ENCODE measurements at places on chromosomes 6 and 20. TPM values are rescaled to one million over a fixed set of nuclear protein-coding genes. Genes with fewer than 3 reads are reported as not detected.

GRCh38 chr6:114030767-114031166 is 59.8 kb upstream of the HDAC2 start:
- DNase-seq = no peak

DNA sequence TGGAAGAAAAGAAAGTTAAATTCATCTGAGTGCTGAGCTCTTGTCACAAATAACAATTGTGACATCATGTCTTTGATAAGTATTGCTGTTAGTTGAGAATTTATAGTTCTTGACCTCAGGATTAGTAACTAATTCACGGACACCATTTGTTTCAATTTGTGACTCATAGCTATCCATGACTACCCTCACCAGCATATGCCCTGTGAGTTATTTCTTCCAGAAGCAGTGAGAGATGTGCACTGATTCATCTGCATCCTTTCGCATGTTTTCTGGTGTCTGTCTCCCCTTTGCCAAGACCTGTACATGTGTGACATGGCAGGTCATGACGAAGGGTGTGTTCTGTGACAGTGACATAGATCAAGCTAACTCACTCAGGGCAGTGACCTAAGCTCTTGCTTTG is 86.9 kb downstream of the SOBP start:
- no peak for DNase-seq

- no peak for DNase-seq
These were observed 53.6 kb downstream of the SCML4 start for GRCh38 chr6:107770541-107770940.

- DNase-seq = no peak
These were observed 37.3 kb downstream of the PREX1 start for GRCh38 chr20:48790473-48791003.

DNA sequence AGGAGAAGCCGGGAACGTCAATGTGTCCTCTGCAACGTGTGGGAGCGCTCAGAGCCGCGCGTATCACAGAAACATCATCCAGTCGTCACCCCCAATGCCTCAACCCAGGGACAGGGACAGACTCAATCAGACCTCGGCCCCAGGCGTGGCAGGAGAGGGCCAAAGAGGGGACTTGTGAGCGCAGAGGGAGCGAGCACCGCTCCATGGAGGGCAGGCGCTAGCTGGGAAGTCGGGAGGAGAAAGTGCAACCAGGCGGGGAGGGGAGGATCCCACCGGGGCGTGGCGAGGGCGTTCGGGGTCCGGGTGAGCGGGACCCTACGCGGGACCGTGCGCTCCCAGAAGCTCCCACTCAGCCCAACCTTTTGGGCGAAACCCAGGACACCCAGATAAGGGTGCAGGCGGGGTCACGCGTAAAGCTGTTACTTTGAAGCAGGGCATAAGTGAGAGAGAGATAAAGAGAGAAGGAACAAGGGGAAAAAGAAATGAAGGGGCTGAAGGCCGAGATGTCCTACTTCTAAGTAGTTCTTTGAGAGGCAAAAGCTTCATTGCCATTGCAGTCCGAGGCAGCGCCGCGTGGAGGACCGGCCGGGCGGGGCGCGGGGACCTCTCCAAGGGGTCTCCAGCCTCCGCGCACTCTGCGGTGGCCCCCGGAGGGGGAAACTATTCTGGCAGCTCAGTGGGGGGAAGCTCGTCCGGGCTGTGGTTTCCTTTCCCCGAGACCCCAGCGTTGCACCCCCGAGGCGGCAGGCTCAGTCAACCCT is 862 bp upstream of the SOBP start:
- no peak for DNase-seq

- no peak for DNase-seq
These were observed 3.8 kb downstream of the ADRM1 start for GRCh38 chr20:62306414-62307187.

DNA sequence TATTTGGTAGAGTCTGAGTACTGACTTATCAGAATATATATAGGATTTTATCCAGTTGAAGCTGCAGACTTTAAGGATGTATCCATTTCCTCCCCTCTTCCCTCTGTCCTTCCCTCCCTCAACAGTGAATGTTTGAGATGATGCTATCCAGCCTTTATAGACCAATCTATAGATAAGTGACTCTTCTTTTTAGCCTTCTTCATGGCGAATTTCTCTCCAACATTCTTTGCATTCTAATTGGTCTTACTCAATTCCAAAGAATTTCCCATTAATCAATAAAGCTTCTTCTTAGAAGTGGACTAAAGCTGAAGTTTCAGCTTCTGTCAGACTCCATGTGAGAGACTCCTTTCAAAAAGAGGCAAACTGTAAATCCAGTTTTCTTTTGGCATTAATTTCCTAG is 99.3 kb downstream of the AIG1 start:
- no peak for DNase-seq

Gene ANKRD6
- 38.0 TPM for polyA plus RNA-seq

- no peak for DNase-seq
These were observed 37.7 kb downstream of the C6orf132 start for GRCh38 chr6:42104804-42105125.

DNA sequence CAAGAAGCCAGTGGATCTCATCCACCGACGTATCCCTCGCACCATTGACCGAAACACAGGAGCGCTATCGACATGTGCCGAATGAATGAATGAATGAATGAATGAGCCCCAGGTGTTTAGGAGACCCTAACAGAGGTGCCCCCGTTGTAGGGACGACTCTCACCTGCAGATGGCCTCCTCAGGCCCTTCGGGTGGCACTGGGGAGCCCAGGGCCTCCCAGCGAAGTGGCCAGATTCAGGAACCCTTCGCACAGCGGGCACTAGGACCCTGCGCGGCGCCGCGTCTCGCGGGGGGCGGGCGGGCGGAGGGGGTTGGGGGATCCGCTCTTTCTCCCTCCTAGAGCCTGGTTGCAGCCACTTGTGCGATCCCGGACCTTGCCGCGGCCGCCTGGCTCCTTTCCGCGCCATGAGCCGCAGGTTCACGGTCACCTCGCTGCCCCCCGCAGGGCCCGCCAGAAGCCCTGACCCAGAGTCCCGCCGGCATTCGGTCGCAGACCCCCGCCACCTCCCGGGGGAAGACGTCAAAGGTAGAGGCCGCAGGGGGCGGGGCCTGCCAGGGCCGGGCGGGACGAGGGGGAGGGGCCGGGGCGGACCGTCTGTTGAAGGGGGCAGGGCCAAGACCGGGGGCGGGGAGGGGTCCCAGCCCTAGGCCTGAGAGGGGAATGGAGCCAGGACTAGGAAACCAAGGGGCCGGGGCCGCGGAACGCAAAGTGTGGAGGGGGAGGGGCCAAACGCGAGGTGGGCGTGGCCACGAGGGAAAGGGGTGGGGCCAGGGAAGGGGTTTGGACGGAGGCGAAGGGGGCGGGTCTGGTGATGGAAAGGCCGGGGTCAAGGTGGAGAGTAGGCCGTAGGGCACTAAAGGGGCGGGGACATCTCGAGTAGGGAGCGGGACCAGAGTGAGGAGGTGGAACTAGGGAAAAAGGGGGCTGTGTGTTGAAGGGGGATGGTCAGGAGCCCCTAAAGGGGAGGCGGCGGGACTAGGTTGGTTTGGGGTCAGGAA is 7.4 kb upstream of the SLC12A5 start:
- no peak for DNase-seq

Gene PPARD
- 28.7 TPM for polyA plus RNA-seq

GRCh38 chr6:111614833-111615582 is 9.3 kb upstream of the TRAF3IP2 start:
- no peak for DNase-seq

- no peak for DNase-seq
These were observed 115.6 kb downstream of the KHDC1L start for GRCh38 chr6:73109659-73110058.

- DNase-seq = no peak
These were observed 68.5 kb downstream of the LYRM4 start for GRCh38 chr6:5192135-5192794.
